ENCODE measurements at places on chromosomes 5 and 9.

DNA sequence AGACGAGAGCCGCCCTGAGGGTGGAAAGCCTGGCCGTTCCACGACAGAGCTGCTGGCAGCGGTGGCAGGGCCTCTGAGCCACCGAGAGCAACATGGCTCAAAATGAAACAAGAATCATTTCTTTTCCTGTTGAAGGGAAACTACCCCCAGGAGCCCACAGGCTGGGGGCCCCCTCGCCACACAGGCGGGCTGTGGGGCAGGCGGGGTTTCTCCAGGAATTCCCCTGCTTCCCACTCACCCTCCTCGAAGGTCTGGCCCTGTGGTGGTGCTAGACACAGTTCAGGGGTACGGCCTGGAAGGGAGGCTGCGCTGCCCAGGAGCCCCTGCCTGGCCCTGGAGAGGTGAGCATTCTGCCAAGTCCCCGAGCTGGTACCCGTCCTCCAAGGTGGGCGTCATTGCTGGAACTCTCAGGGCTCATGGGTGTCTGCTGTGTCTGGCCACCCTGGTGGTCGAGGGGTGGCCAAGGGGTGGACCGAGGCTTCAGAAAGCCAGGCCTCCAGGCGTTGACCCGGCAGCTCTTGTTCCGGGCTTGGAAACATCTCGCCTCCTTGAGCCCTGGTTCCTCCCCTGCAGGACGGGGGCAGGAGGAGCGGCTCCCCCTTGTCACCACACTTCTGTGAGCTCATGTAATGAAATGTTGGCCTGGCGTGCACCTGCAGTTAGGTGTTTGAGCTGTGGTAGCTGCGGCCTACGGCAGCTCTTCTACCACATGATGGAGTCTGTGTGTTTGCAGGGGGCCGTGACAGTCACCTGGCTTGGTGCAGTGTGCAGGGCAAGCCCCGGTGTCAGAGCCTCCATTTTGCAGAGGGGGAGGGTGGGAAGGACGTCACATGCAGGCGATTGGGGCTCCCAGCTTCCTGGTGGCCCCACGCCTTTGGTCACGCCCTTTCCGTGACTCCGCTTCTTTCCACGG, 65.3 kb downstream of the RXRA start:
- DNase-seq, result no peak

DNA sequence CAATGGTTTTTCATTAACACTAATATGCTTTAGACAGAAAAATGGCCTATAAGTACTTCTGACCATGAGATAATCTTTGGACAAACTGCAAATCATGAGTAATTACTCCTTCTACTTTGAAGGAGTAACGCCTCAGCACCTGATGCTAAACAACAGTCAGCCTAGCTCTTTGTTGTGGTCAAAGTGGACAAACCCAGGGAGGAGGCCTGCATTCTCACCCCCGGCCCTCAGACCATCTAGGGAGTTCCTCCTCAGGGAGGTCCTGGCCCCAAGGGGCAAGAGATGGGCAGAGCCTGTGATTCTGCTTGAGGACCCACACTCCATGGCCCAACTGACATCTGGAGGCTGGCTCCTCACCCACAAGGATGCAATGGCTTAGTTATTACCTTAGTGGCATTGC, 48.2 kb upstream of the ANGPTL2 start:
- DNase-seq, result no peak

- no peak for DNase-seq
Measured at GRCh38 chr5:65332591-65332990, 149.1 kb downstream of the ADAMTS6 start.

DNA sequence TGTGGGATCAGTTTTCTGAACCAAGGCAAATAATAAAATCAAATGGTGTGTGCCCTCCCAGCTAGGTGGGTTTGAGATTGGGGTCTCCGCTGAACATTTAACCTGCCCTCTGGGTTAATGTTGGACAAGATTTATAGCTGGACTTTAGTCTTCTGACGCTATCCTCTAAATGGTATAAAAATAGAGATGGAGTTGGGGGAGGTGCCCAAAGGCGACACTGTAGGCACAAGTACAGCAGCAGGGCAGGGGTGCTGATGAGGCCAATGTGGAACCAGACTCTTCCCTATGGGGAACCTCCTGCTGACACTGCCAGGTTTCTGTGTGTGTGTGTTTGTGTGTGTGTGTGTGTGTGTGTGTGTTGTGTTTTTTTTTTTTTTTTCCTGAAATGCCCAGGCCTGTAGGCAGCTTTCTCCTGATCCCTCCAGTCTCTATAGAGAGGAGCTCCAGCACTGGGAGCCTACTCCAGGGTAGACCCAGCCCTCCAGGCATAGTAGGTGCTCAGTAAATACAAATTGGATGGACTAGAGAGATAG, 37.9 kb downstream of the PCDH1 start:
- no peak for DNase-seq

DNA sequence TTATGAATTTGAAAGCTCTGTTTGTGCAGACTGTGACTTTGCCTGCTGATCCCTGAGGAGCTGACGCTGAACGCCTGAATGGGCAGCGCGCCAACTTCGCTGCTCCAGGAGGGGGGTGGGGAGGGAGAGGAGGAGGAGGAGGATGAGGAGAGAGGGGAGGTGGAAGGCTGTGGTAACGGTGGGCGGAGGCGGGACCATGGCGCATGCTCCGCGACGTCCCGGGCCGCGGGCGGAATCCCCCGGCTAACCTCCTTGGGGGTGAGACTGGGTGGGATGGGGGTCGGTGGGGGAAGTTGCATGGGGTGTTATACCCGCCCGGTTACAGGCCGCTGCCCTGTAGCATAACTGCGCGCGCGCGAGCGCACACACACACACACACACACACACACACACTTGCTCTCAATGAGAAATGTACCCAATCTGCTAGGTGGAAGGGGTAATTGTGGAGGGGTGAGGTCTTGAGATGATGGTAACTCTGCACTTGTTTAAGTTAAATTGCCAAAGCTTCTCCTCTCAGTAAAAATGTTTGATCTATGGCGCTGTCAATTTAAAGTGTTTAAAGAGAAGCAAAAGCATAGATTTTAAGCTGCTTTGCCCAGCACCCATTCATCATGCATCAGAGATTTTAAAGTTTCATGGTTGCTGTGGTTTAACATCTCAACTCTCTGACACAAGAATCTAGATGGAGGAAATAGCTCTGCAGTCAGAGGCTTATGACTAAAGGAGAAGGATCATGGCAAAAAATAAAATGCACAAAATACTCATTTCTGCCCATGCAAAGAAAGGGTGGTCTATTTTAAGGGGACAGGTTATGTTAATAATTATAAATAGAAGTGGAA, 76.6 kb upstream of the TBCA start:
- no peak for DNase-seq

- no peak for DNase-seq
Measured at GRCh38 chr9:79562749-79563386, 8.9 kb upstream of the TLE4 start.

- DNase-seq, result no peak
Measured at GRCh38 chr5:166165596-166165995, 2125.8 kb upstream of the WWC1 start.

DNA sequence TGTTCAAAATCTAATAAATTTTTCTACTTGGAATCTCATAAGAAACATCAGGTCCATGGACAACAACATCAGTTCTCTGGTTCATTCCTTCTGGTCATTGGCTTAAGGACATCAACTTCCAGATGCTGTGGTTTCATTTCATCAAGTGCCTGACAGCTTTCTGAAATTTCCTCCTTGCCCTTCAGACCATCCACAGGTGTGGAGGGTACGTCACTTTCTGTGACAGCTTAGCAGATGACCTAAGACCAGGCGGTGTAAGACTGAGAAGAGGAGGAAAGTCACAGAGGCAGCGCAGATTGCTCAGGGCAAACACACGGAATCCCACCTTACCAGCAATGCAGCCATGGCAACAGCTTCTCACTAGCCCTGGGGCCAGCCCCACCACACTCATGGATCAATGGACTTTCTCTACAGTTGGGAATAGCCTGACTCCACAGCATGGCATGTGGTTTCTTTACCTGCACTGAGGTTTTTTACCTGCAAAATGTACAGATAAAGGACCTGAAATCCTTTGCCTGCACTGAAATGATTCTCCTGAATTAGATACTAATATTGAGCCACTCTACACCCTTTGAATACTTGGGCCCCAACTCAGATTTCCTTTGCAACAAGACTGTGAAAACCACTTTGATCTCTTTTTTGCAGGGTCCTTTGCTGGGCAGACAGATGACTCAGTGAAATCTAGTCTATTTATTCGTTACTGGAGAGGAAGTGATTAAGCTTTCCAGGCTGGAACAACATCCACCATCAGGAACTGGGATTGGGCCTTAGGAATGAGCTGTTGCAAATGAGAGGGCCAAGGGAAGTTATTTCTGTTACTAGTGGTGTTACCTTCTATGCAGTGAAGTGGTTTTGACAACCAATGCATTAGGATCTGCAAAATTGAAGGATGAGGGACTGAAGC, 26.9 kb downstream of the TICAM2 start:
- no peak for DNase-seq

GRCh38 chr5:88734983-88735382, 148.0 kb downstream of the MEF2C start:
- no peak for DNase-seq

GRCh38 chr9:137772281-137772873, 105.2 kb upstream of the CACNA1B start:
- no peak for DNase-seq

DNA sequence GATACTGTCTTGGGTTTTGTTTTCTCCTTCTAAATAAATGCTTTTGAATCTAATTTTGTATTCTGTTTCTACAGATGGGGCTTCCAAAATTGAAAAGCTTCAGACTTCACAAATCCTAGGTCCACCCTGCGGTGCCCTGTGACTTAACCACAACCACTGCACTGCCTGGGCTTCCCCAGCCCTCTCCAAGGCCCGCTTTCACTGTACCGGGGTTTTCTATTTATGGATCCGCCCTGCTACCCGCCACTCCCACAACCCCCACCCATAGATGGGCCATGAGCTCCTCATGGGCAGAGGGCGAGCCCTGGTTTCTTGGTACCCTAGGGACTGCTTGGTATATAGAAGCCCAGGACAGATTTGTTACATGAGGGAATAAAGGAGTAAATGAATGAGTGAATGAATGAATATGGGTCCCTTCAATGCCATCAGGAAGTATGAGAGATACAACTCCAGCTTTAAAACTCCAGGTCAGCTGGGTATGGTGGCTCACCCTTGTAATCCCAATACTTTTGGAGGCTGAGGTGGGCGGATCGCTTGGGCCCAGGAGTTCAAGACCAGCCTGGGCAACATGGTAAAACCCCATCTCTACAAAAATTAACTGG, 39.8 kb upstream of the NEK6 start:
- DNase-seq, result no peak

GRCh38 chr5:180486636-180487149, 7.5 kb upstream of the CNOT6 start:
- no peak for DNase-seq

GRCh38 chr9:126383406-126384046, 56.9 kb downstream of the MVB12B start:
- DNase-seq, result no peak

- no peak for DNase-seq
Measured at GRCh38 chr5:130870691-130871090, 294.4 kb downstream of the HINT1 start.

GRCh38 chr9:117542021-117542420, 127.2 kb upstream of the ASTN2 start:
- no peak for DNase-seq

- no peak for DNase-seq
Measured at GRCh38 chr5:179612577-179613459, 10.7 kb downstream of the HNRNPH1 start.

- no peak for DNase-seq
Measured at GRCh38 chr9:93295031-93295430, 111.1 kb downstream of the WNK2 start.

- DNase-seq, result no peak
Measured at GRCh38 chr9:33517373-33517772, 6.7 kb upstream of the ANKRD18B start.

GRCh38 chr9:122561446-122561845, 8.5 kb downstream of the OR1N2 start:
- DNase-seq, result no peak

DNA sequence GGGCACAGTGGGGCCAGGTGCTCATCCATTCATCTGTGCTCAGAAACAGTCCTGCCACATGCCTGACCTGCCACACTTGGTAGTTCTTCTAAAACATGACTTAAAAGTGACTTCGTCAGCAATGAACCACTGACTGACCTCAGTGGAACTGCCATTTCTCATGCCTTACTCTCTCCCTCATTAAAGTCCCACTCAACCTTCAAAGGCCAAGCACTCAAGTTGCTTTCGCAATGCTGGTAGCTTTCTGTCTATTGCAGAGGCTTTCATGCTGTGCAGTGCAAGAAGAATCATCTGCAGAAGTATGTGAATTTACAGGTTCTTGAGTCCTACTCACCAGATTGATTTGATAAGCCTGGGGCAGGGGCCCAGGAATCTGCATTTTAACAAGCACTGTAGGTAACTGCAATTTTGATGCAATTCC, 23.9 kb downstream of the B4GALT1 start:
- no peak for DNase-seq

GRCh38 chr5:83000922-83001321, 76.3 kb downstream of the TMEM167A start:
- DNase-seq, result no peak

- no peak for DNase-seq
Measured at GRCh38 chr5:16856531-16856930, 79.6 kb downstream of the MYO10 start.

DNA sequence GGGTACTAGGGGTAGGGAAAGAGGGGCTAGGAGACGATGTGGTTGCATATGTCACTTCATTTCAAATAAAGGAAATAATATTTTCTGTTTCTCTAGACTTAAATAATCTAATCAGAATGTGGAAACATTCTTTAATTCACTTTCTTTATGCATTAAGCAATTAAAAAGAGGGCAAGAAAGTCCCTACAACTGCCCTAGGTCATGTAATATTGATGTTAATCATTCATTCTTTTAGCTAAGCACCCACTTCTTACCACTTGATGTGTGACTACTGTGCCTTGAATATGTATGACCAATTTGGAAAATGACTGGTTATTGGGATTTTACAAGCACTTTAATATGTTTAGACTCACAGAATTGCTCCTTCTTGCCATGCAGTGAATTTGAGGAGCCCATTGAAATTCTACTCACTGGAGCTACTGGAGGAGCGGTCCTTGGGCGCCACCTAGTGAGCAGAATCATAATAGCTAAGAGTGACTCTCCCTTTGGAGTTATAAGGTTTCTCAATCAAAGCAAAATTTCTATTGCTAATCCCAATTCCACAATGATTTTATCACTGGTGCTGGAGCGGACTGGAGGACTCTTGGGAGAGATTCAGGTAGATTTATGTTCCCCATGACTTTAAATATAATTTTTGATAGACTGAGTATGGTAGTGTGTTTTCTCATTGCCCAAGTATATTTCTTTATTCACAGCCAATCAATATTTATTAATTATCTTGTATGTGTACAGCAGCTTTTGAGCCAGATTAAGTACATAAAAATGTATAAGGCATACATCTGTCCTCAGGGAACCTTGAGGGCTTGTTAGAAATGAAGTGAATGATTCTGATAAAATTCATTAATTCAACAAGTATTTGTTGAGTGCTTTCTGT, 225.1 kb downstream of the ADGRV1 start:
- no peak for DNase-seq

GRCh38 chr5:109614301-109614700, 75.4 kb upstream of the MAN2A1 start:
- no peak for DNase-seq

GRCh38 chr5:174292348-174292747, 246.8 kb downstream of the NSG2 start:
- no peak for DNase-seq

- DNase-seq, result no peak
Measured at GRCh38 chr9:94039786-94040185, 44.5 kb upstream of the PTPDC1 start.

- DNase-seq, result no peak
Measured at GRCh38 chr9:72292874-72293607, 72.0 kb downstream of the ZFAND5 start.
